ENCODE measurements at places on chromosomes 5 and 9. TPM values are rescaled to one million over a fixed set of nuclear protein-coding genes. Genes with fewer than 3 reads are reported as not detected.

DNA sequence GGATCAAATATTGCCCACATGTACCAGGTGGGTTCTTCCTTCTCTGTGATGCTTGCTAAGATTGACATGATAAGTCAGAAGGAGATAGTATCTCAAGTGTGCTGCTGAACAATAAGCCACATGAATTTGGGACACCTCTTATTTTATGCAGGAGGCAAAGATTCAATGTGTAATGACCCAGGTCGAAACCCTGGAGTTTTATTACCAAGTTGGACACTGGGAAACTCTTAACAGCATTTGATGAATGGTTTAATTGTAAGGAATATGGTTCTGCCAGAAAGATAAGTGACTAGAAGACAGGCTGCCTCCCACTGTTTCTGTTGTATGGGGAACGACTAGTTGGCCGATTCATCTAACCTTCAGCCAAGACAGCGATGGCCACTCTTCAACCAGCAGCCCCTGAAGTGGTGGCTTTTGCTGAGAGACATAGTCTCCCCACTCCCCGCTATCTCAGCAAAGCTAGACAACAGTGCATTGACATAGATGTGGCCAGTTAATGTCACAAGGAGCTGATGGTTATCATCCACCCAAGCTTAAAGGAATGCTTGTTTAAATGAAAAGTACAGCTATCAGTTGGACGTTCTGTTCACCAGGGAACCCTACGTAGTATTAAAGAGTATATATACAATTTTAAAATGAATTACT, 407.7 kb downstream of the KDM4C start:
- DNase-seq = no peak

GRCh38 chr5:5826911-5827310, 404.4 kb downstream of the ICE1 start:
- DNase-seq = no peak

- DNase-seq = no peak
Measured at GRCh38 chr5:169115461-169116124, 185.3 kb downstream of the SLIT3 start.

DNA sequence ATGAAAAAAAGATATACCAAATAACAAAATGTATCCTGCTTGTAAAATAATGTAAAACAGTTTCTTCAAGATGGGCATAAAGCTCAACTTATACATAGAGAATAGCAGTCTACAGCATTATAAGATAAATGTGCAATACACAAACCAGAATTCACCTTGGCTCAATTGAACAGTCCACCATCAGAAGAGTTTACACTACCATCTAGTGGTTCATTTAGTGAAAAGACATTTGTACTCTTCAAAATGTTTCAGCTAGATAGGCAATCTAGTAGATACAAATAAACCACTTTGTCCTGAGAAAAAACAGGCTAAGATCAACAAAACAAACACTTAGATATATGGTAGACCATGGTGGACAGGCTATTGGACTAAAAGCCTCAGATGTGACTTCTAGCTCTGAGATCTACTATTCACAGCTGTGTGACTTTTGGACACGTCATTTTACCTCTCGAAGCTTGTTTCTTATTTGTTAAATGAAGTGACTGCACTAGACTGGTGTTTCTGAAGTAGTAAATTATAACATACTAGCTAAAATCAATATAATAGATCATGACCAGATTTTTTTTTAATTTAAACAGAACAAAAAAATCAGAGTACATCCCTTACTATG, 22.1 kb upstream of the TPD52L3 start:
- DNase-seq = peak; percentile 7

GRCh38 chr5:164688437-164688836, 1183.0 kb downstream of the MAT2B start:
- DNase-seq = no peak

- no peak for DNase-seq
Measured at GRCh38 chr5:74717596-74717995, 32.6 kb downstream of the HEXB start.

DNA sequence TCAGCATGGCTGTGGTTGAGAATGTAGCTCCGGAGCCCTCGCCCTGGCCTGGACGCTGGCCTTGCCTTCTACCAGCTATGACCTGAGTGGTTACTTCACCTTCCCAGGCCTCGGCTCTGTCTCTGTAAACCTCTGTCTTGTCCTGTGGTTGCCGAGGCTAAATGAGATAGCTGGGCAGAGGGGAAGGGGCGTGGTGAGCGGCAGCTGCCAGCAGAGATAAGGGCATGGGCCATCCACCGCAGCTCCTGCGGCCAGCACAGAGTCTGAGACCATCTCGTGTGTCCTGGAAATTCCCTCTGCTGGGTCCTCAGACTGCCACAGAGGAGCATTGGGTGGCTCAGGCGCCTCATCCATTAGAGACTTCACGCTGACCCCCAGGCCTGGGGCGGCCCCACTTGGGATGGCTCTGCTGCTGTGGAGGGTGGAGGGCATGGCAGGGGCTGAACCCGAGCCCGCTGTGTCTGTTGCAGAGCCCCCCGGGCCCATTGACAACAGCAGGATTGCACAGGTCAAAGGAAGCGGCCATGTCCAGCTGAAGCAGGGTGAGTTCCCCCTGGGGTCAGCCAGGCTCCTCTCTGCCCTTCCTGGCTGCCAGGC, 43.9 kb downstream of the USP20 start:
- no peak for DNase-seq

Gene BAAT
- total RNA-seq = not detected

Gene FST
- 19.7 TPM for total RNA-seq

GRCh38 chr5:134116789-134117761, 2.6 kb downstream of the TCF7 start:
- DNase-seq = no peak

- DNase-seq = no peak
Measured at GRCh38 chr9:109328978-109329637, 8.2 kb upstream of the EPB41L4B start.

Gene SIL1
- 31.5 TPM for total RNA-seq

GRCh38 chr9:97518909-97519307, 17.4 kb downstream of the TMOD1 start:
- DNase-seq = peak; percentile 51

DNA sequence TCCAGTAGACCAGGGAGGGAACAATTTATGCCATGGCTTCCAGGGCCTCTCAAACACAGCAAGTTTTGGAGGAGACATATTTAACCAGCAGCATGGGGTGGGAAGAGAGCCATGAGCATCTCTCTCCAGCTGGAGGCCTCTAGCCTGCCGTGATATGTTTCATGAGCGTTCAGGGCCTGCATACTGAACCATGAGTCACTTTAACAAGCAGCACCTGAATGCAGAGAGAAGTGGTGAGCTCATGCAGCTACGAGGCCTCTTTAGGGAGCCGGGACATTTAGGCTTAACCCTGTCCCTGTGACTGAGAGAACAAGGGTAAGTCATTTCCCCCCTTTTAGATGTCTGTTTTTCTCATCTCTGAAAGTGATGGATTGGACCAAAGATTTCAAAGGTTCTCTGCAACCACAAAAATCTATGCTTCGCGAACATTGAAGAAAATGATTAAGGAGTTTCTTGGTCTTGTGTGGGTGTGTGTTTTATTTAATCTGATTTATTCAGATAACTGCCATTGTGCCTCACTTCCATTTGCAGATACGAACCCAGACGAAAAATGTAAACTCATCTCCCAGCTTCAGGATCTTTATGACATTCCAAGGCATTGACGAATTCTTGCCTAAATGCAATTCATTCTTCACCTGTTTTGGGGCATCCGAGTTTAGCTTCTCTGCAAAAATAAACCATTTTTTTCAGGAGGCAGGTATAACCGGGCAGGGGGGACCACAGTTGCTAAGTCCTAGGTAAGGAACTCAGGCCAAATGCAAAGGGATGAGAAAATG, 157.0 kb downstream of the GABBR2 start:
- DNase-seq = no peak

DNA sequence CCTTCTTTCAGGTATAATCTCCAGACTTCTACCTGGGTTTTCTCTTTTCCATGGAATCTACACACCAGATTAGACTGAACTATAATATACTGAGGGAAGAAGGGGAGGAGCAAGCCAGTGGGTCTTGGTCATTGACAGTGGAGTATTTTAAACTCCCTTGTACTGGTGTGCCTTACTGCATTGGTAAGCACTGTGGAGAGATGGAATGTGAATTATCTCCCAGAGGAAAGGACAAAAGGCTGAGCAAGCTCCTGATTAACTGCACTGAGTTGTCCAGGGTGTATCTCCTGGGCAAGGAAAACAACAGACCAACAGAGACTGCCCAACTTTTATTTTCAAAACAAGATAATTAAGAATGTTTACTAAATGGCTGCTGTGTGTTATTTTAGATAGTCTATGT, 29.8 kb upstream of the SLCO6A1 start:
- DNase-seq = no peak

Gene PRELID2
- total RNA-seq = 56.8 TPM

DNA sequence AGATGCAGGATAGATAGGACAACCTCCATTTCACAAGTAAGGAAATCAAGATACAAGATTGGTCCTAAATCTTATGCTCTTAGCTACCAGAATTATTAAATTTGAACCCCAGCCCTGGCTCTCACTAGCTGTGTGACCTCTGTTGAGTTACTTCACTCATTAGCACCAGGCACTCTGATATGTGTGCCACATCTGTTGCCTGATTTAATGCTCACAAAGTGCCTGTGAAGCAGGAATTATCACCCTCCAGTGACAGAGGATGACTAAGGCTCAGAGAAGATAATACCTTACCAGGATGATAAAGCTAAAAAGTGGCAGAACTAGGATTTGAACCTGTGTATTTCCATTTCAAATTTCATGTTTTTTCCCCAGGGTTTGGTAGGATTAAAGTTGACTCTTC, 110.0 kb downstream of the PLPPR1 start:
- DNase-seq = no peak

DNA sequence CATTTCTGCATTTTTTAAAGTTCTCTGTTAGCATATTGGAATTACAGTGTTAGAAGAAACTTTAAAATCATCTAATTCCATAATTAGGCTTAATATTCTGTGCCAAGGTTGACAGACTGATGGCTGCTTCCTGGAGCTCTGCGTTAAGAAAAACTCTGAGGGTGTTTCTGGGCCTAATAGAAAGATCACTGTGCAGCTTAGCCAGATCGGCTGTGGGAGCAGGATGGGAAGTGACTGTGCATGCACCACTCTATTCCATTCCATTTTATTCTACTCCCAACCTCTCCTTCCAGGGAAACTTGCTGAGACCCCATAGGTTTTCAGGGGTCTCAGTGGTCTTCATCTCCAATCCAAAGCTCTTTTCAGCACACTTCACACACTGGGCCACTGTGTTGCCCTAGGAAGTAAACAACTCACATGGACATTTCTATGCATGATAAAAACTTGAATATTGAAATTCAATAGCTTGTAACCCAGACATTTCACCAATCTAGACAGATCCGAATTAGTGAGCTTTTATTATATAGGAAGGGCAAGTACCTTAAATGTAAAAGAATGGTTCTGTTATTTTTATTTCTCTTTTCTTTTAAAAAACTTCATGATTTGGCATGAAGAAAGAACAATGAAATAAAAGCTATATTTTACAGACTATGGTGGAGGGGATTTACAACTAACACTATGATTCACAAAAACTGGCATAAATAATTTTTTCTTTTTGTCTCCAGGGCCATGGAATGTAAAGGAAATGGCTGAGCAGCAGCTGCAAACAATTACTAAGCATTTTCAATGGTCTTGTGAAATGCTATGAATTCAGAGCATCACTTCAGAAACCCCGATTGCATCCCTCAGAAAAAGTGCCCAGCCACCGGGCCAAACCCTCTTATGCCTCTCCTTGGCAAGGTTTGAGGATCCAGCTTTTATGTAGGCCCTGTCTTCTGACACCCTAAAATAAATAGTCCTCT, 51.4 kb upstream of the DAB2 start:
- DNase-seq = no peak

DNA sequence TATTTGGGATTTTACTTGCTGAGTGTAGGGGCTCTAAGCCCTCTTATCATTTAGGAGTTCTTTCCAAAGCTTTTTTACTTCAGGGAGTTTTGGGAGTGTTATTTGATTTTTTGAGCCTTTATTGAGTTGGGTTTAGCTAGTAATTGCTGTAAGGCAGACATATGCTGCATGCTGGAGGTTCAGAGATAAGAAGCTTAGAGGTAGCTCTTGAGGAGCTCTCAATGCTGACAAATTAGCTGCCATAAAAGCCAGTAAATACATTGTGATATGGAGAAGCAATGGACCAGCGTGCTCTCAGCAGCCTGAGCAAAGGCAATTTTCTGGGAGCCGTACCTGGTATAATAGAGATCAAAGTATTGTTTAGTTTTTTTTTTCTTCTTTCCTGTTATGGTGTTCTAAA, 11.6 kb downstream of the ARHGEF28 start:
- DNase-seq = no peak

DNA sequence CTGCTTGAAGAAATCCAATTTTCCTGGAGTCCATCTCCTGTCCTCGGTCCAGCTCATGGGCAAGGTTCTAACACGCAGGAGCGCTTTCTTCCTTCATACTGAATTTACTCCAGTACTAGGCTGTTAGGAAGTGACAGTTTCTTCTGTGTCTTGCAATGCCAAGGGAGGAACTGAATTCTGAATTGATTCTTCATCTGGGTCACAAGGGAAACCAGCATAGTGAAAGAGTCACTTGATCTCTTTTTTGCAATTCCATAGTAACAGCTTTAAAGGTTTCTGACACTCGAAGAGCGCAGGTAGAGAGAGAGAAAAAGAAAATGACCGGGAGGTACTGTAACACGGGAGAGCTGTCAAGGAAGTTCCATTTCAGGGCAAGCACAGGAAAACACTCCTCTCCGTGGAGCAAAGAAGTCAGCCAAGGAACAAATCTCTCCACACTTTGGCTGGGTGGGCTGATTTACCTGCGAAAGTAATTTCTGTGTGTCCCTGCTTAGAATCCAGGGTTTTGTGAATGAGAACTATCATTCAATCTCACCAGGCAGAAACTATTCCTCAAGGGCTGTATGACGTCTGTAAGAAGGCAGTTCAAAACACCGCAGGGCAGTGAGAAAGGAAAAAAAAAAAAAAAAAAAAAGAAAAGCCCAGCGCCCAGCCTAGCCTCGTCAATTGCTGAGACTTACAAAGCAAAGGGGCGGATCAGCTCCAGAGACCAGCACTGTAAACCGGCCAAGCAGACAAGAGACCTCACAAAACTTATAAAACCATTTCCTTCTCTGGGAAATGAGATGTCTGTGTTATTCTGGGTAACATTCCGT, 617.8 kb downstream of the PDE4D start:
- peak; percentile 74 for DNase-seq

DNA sequence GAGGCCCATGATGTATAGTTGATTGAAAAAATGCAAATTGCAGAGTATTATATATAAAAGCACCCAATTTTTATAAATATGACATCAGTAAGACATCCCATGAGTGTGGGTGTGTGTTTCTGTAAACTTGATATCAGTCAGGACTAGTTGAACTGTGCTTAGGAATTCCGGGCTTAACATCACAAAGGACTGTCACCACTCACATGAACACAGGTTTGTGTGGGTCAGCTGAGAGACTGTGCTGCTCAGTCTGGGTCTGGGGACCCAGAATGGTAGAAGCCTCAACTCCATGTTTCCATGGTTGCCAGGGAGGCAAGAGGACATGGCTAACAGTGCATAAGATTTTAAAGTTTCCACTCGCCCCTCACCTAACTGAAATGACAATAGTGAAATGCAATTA, 120.3 kb downstream of the ADCY2 start:
- DNase-seq = no peak

- no peak for DNase-seq
Measured at GRCh38 chr9:98795295-98795955, 930 bp downstream of the ANKS6 start.

- no peak for DNase-seq
Measured at GRCh38 chr9:135588371-135588770, 26.8 kb downstream of the PAEP start.
